ENCODE measurements at places on chromosomes 2 and 18. TPM values are rescaled to one million over a fixed set of nuclear protein-coding genes. Genes with fewer than 3 reads are reported as not detected.

GRCh38 chr2:28993206-28993960, 12.3 kb downstream of the TOGARAM2 start:
- no peak overlapping the region for H3K4me3 ChIP-seq
- DNase-seq, result no peak
- no peak overlapping the region for H3K27ac ChIP-seq
- H3K27me3 ChIP-seq, result no peaks in the 10 kb centered on the region
- H3K4me1 ChIP-seq, result no peaks in the 10 kb centered on the region

GRCh38 chr2:101967826-101968513, 23.8 kb upstream of the IL1R2 start:
- H3K27me3 ChIP-seq, result peaks cover 3% of the 10 kb centered on the region
- no peak overlapping the region for H3K27ac ChIP-seq
- DNase-seq, result no peak
- peaks cover 6% of the 10 kb centered on the region for H3K4me1 ChIP-seq

- H3K36me3 ChIP-seq, result no peaks in the 10 kb centered on the region
- no peak overlapping the region for H3K27ac ChIP-seq
- H3K4me1 ChIP-seq, result peaks cover 2% of the 10 kb centered on the region
- H3K4me3 ChIP-seq, result no peak overlapping the region
- peaks cover 14% of the 10 kb centered on the region for H3K27me3 ChIP-seq
- DNase-seq, result no peak
Measured at GRCh38 chr18:46448347-46448746, 208.7 kb downstream of the LOXHD1 start.

Gene KCTD18
- 19.6 TPM for total RNA-seq

Gene DPYSL5
- not detected for total RNA-seq
